ENCODE measurements at places on chromosomes 4 and X.
A peak's percentile ranks its signal among the peaks of the same experiment; 100 is the strongest.

DNA sequence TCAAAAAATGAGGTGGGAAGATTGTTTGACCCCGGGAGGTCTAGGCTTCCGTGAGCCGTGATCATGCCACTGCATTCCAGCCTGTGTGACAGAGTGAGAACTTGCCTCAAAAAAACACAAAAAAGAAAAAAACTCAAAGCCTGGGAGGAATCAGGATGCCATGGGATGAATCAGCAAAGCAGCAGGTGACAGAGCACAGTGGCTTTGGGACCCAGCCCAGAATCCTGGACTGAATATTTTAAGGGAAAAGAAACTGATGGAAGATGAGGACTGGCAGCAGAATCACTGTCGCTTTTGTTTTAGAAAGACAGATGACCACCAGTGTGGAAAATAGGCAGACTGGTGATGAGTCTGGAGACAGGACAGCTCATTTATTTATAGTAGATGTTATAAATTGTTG is 16.6 kb downstream of the S100G start:
- DNase-seq, result peak; percentile 61

DNA sequence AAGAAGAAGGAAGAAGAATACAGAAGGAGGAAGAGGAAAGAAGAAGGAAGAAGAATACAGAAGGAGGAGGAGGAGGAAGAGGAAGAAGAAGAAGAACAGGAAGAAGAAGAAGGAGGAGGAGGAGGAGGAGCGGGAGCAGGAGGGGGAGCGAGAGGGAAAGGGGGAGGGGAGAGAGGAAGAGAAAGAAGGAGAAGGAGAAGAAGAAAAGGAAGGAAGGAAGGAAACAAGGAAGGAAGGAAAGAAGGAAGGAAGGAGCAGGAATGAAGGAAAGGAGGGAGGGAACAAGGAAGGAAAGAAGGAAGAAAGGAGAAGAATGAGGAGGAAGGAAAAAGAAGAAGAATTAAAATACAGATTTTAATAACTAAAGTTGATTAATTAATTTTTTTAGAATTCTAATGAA is 82.5 kb upstream of the PTPN13 start:
- no peak for DNase-seq

GRCh38 chr4:25065431-25065858 is 34.7 kb upstream of the LGI2 start:
- DNase-seq, result no peak

DNA sequence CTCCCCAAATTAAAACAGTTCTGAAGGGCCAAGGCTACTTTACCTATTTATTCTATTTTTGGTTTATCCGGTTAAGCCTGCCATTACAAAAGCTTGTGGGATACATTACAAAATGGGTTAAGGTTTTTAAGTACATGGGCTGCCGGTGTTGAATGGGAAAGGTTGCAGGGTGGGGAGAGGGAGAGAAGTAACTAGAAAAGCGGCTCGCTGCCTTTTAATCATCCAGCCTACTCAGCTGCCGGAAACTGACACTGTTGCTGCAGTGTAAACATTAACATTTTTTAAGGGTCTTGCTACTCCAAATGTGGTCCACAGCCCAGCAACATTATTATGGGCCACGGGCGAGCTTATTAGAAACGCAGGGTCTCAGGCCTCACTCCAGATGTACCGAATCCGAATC is 1.5 kb upstream of the IL1RAPL1 start:
- DNase-seq, result no peak

DNA sequence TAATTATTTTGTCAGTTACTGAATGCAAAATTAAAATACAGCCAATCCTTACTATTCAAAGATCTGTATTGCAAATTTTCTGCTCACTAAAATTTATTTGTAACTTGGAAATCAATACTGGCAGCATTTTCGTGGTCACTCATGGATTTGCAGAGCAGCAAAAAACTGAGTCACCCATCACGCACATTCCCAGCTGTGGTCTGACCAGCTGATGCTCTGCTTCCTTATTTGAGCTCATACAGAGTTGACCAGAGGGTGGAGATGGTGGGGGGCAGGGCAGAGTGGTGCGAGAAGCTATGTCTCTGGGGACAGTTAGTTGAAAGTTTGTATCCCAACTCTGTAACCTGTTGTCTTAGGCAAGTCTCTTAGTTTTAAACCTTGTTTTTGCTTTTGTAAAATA is 214.8 kb downstream of the SPCS3 start:
- peak; percentile 83 for DNase-seq

- DNase-seq, result no peak
Measured at GRCh38 chr4:2036866-2037265, 22.3 kb upstream of the NAT8L start.

DNA sequence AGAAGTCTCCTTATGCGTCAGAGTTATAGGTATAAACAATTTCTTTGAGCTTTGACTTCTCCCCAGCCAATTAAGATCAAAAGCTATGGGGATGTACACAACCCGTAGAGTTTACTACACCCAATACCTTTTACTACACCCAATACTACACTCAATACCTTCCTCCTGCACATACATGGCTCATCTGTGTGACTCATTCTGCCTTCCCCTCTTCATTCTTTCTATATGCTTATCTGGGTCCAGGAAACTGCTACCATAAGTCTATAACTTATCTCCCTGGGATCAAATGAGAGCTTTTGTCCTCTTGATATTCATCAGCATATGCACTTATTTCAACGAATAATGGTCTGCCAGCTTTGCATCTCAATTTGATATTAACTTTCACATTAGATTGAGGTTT is 28.2 kb downstream of the ANKRD50 start:
- no peak for DNase-seq

DNA sequence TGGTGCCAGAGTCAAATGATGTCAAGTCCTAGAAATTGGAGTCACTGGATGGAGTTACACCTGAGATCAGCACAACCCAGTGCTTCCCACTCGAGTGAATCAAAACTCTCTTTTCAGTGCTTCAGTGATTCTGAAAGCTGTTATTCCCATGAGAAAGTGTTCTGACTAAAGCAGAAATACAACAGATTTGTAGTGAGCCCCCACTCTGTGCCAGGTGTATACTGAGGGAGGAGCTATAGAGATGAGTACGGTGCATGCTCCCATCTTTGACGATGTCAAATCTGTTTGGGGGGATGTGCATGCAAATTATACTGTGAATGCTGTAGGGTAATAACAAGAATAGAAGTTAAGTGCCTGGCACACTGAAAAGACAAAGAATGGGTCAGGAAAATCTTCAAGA is 330.2 kb downstream of the HS3ST1 start:
- DNase-seq, result no peak

DNA sequence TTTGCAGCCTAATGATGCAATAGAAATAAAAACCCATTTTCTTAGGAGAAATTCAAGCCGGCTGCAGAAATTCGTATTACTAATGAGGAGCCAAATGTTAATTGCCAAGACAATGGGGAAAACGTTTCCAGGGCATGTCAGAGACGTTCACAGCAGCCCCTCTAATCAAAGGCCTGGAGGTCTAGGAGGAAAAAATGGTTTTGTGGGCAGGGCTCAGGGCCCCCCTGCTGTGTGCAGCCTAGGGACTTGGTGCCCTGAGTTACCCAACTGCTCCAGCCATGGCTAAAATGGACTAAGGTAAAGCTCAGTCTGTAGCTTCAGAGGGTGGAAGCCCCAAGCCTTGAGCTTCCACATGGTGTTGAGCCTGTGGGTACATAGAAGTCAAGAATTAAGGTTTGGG is 461.4 kb downstream of the FAT4 start:
- no peak for DNase-seq

DNA sequence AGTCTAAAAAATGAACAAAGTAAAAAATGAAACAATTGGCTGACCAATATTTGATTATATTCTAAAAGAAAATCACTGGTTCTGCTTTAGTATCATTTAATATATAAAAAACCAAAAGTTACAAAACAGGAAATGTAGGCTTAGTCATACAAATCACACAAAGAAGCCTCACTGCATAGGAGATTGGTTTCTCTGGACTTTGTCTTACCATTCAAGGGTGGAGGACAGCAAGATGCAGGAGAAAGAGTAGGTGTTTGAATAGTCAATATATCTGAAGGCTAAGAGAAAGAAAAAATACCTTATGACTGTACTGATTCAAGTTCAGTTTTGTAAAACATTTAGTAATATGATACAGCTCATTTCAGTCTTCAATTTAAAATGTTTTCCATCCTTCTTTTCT is 28.6 kb upstream of the TAF9B start:
- DNase-seq, result no peak

- DNase-seq, result no peak
Measured at GRCh38 chr4:3218824-3219760, 29.9 kb upstream of the MSANTD1 start.

GRCh38 chrX:95675794-95676193 is 1008.8 kb upstream of the DIAPH2 start:
- DNase-seq, result no peak

DNA sequence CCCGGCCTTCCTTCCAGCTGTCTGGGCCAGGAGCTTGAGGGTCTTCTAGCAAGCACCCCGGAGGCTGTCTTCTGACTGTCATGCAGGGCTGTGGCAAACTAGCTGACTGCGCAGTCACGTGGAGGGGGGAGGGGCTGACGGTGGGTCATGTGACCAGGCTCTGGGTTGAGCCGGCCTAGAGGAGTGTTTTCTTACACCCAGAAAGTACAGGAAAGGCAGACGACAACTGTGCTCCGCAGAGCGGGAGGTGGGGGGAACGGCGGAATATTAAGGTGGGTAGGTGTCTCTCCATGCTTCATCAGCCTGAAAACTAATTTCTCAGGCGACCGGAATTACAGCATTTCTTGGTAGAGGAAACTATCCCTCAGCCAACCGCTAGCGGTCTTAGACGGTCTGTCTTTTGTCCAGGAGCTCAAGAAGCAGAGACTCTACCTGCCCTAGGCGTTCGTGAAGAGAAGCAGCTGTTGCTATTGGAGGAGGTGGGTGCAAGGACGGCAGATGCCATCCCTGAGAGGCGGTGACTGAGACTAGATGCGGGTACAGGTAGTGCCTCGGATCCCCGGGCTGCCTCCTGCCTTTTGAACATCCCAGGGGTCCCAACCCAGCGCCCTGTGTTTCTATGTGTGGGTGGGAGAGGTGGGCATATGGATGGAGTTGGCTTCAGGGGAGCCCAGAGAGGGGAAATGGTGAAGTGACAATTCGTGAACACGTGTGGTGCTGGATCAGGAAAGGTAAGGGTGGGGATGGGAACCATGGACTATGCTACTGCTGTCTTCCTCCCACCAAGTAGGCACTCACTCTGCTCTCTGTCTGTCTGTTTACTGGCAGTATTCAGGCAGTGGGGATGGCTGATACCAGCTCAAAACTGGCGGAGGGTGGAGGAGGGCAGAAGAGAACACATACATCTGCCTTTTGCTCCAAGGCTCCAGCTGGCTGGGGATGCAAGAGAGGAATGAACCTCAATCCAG is 8.8 kb downstream of the GPRASP1 start:
- peak; percentile 68 for DNase-seq

DNA sequence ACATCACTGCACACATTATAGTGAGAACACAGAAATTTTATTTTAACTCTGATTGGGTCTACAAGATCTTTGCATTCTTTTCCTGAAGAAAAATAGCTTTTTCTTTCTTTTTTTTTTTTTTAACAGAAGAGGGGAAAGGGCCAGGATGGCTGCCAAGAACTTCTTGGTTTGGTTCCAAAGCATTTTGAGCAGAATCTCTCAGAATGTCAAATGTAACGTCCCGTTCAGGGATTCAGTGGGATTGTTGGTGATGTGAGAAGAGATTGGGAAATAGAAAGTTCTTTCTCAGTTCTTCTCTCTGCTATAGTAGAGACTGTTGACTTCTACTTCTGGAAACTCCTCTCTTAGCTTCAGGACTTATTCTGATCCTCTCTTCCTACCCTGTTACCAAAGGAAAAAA is 70.9 kb upstream of the CBR4 start:
- DNase-seq, result peak; percentile 80

DNA sequence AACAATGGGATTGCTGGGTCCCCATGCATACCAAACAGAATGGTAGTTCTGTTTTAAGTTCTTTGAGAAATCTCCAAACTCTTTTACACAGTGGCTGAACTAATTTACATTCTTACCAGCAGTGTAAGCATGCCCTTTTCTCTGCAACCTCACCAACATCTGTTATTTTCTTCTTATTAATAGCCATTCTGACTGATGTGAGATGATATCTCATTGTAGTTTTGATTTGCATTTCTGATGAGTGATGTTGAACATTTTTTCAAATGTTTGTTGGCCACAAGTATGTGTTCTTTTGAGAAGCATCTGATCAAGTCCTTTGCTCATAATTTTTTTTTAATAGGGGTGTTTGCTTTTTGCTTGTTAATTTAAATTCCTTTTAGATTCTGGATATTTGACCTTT is 41.2 kb upstream of the ZMAT1 start:
- peak; percentile 4 for DNase-seq

GRCh38 chrX:133923548-133923947 is 61.8 kb downstream of the GPC3 start:
- DNase-seq, result no peak

DNA sequence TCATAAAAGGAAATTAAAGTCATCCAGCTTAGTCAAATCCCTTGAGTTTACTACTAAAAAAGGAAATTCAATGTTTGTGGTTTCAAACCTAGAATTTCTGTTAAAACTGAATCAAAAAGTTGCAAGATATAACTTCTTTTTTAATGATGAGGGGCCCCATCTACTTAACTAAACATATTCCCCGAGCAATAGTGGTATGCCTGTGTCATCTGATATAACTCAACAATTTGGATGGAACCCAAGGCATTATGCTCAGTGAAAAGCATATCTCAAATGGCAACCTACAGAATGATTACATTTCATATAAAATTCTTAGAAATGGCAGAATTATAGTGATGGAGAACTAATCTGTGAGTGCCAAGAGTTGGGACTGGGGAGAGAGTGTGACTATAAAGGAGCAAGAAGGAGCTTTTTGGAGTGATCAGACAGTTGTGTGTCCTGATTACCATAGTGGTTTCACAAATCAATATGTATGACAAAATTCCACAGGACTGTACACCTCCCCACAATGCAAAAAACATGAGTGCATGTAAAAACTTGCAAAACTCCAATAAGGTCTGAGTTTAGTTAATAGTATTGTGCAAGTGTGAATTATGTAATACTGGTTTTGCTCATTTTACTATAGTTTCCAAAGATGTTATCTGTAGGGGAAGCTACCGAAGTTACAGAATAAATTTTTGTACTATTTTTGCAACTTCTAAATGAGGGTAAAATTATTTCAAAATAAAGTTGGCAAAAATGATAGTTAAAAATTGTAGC is 323.2 kb downstream of the ARHGAP24 start:
- DNase-seq, result no peak

GRCh38 chr4:103996064-103996463 is 276.3 kb upstream of the TACR3 start:
- peak; percentile 13 for DNase-seq

Data from fibroblast of skin of abdomen (primary cell).